AML-193 (cell line): ENCODE measurements at places on chromosomes 1 and 21.
A peak's percentile ranks its signal among the peaks of the same experiment; 100 is the strongest.

DNA sequence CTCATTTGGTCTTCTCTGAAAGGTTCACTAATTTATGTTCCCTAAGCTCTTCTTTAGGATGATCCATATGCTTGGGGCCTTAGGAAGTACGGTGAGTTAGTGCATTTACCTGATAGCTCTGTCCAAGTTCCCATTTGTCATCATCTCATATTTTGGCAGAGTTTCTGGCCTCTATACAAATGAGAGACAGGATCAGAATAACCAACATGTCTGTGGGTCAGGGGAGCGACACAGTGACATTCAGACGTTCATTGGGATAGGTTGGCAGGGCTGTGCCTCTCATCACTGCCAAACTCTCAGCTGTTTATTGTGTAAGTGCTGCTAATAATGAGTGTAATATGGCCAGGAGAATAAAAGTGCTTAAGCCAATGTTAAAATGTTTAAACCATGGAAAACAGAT, 561.1 kb upstream of the ZRANB2 start:
- DNase-seq = no peak

DNA sequence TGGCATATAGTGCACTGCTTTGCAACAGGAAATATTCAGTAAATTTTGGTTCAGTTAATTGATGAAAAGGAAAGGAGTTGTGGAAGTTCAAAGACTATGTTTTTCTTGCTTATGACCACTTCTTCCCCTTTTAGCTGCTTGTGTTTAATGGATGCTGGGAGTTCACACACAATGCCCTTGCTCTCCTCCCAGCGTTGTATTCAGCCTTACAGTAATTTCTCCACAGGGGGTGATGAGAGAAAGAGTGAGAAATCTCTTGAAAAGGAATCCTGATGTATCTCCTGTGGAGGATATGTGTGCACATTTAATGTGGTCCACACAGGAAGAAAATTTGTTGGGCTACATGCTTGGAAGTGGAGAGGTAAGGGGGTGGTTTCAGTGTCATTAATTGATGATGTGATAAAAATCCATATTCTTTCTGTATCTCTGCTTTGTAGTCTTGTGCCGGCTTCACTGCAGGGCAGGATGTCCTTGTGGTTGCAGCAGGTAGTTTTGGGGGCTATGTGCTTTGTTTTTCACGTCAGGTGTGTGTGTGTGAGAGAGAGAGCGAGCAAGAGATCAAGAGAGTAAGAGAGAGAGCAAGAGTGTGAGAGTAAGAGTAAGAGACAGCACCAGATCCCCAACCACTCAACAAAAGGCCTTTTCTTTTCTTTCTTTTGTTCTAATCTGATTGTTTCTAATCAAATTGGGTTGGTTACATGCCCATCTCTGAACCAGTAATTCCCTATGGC, 204.4 kb downstream of the RWDD3 start:
- no peak for DNase-seq

- peak; percentile 59 for DNase-seq
Observed at GRCh38 chr1:203216274-203217138, 13.0 kb downstream of the CHIT1 start.

- peak; percentile 72 for DNase-seq
Observed at GRCh38 chr1:55035904-55036303, 3.4 kb upstream of the PCSK9 start.

DNA sequence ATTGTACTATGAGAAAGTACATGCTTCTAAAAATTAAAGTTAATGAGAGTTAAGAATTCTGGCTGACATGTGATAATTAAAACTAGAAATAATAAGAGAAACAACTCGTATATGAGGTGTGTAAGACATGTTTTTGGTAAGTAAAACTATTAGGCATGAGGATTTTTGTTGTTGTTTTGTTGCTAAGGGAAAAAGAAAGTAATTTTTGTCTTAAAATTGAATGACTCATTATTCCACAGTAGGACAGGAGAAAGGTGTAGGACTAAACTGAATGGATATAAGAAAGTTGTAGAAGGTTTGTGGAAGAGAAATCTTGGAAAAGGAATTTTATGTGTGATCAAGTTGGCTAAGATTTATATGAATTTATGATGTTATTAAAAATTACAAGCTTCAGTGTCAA, 54.8 kb downstream of the TBX19 start:
- DNase-seq = no peak

- DNase-seq = no peak
Observed at GRCh38 chr21:34192646-34193285, 119.4 kb downstream of the MRPS6 start.
